ENCODE measurements at places on chromosomes 4 and X. TPM values are rescaled to one million over a fixed set of nuclear protein-coding genes. Genes with fewer than 3 reads are reported as not detected.

Gene SLC10A4
- total RNA-seq, result 3.1 TPM

Gene SAGE1
- total RNA-seq, result not detected

- H3K27me3 ChIP-seq, result no peaks in the 10 kb centered on the region
- H3K27ac ChIP-seq, result no peak overlapping the region
- peak; percentile 89 for DNase-seq
- no peaks in the 10 kb centered on the region for H3K36me3 ChIP-seq
Measured at GRCh38 chr4:7398104-7398423, 36.7 kb downstream of the PSAPL1 start.

- no peak overlapping the region for H3K27ac ChIP-seq
- no peak overlapping the region for H3K4me3 ChIP-seq
- no peaks in the 10 kb centered on the region for H3K27me3 ChIP-seq
- DNase-seq, result no peak
- no peaks in the 10 kb centered on the region for H3K36me3 ChIP-seq
- no peaks in the 10 kb centered on the region for H3K4me1 ChIP-seq
Measured at GRCh38 chr4:180622254-180622653, 1620.9 kb upstream of the TENM3 start.

- no peak overlapping the region for H3K27ac ChIP-seq
- H3K4me1 ChIP-seq, result no peaks in the 10 kb centered on the region
- H3K4me3 ChIP-seq, result no peak overlapping the region
- H3K36me3 ChIP-seq, result no peaks in the 10 kb centered on the region
Measured at GRCh38 chrX:40853004-40853815, 117.9 kb upstream of the MED14 start.

DNA sequence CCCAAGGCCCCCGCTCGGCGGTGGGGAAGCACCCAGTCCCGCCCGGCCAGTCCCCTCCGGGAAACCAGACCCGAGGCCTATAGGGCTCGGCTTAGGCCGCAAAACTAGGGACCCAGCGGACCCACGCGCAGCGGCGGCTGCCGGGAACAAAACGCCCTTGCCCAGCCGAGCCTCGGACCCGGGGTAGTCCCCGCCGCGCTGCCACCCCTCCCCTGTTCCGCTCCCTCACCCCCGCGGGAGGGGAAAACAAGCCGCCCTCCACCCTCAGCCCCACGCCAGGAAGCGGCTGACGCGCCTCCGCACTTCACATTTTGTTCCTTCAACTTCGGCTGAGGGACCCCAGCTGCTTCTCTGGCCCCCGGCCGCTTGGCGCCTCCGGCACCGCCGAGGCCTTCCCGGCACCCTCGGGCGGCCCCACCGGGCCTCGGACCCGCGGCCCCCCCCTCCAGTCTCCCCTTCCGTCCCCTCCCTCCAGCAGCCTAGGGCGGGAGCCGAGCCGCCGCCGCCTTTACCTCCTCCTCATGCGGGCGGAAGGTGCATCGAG, 694 bp downstream of the PDS5A start:
- DNase-seq, result peak; percentile 76
- H3K36me3 ChIP-seq, result peaks cover 28% of the 10 kb centered on the region
- H3K27me3 ChIP-seq, result no peaks in the 10 kb centered on the region

Gene SHOX
- total RNA-seq, result not detected

Gene BEX2
- 16.9 TPM for total RNA-seq

Gene BRS3
- not detected for total RNA-seq

DNA sequence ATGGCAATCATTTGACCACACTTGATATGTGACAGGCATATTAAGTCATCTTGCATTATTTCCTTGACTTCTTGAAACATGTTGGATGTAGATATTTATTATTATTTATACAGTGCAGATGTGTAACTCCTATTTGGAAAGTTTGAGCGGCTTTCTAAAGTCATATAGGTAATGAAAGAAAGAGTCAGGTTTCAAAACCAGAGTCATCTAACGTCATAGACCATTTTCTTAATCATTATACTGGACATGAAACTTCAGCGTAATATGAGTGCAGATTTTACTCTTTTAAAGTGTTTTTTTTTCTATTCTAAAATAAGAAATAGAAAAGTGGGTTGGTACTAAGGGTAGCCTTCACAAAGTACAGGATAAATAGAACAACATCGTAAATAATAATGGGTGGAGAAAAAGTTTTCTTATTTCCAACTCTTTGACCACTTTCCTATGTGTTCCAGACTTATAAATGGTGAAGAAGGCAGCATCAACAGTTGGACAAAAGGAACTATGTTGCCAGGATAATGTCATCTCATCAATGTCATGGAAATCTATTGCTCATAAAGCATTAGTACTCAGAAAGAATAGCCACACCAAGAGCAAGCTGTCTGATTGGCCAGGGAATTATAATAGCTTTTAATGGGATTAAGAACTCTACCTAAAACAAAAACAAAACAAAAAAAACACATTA, 108.0 kb upstream of the PCDH18 start:
- H3K4me1 ChIP-seq, result no peaks in the 10 kb centered on the region
- no peak overlapping the region for H3K4me3 ChIP-seq
- H3K36me3 ChIP-seq, result no peaks in the 10 kb centered on the region
- DNase-seq, result no peak

Gene ANXA3
- total RNA-seq, result 182 TPM

GRCh38 chr4:3656416-3657356, 109.5 kb upstream of the ADRA2C start:
- H3K4me1 ChIP-seq, result no peaks in the 10 kb centered on the region
- H3K27ac ChIP-seq, result no peak overlapping the region
- H3K4me3 ChIP-seq, result no peak overlapping the region
- peaks cover 46% of the 10 kb centered on the region for H3K27me3 ChIP-seq
- DNase-seq, result no peak
- H3K36me3 ChIP-seq, result no peaks in the 10 kb centered on the region

- H3K27me3 ChIP-seq, result no peaks in the 10 kb centered on the region
- DNase-seq, result no peak
- H3K36me3 ChIP-seq, result no peaks in the 10 kb centered on the region
- H3K4me1 ChIP-seq, result no peaks in the 10 kb centered on the region
- H3K27ac ChIP-seq, result no peak overlapping the region
Measured at GRCh38 chr4:90438522-90438921, 311.3 kb downstream of the CCSER1 start.

Gene SFRP2
- total RNA-seq, result 12.5 TPM

Gene ARHGEF38
- total RNA-seq, result 15.5 TPM

DNA sequence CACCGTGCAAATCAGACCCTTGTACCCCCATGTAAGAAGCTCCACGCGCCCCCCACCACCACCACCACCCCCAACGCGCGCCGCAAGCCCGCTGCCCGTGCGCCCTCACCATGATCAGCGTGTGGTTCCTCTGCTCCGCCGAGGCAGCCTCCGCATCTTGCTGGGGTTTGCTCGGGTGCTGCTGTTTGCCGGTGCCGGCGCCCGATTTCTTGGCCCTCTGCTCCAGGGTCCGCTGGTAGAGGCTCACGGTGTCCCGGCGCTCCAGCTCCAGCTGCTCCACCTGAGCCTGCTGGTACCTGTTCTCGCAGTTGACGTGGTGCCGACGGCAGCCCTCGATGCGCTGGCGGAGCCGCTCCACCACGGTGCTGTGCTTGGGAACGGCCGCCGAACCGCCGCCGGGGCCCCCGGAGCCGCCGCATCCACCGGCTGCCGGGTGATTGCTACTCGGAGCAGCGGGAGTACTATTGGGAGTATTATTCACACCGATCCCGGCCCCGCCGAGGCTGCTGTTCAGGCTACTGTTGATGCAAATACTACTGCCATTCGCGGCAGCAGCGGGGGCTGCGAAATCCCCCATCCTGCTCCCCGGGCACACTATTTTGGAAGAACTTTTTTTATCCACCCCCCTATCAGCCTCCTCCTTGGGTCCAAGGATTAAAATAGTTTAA, 1.1 kb downstream of the MAML3 start:
- peak; percentile 84 for DNase-seq
- H3K36me3 ChIP-seq, result no peaks in the 10 kb centered on the region
- H3K27ac ChIP-seq, result peak overlapping the region; percentile 97
- H3K27me3 ChIP-seq, result no peaks in the 10 kb centered on the region

DNA sequence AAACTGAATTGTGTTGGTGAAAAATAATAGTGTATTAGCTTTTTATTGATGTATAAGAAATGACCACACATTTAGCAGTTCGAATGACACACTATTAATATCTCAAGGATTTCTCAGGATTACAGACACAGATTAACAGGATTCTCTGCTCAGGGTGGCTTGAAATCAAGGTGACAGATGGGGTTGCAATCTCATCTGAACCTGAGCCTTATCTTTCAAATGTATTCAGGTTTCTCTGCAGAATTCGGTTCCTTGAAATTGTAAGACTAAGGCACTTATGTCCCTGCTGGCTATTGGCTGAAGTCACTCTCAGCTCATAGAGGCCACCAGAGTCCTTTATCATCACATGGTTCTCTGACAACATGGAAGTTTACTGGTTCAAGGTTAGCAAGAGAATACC, 1780.1 kb downstream of the ARAP2 start:
- no peaks in the 10 kb centered on the region for H3K27me3 ChIP-seq
- H3K27ac ChIP-seq, result no peak overlapping the region
- no peak overlapping the region for H3K4me3 ChIP-seq
- DNase-seq, result no peak
- no peaks in the 10 kb centered on the region for H3K36me3 ChIP-seq

Measured in upper lobe of right lung (tissue), 1 donor.